Activated gamma-delta T cell treated with anti-CD3 and anti-CD28 coated beads, Interleukin-2, amount 50 U/mL, for 16 hours (primary cell): ENCODE measurements at places on chromosomes 5 and 9.

GRCh38 chr5:39169081-39169480 is 50.3 kb downstream of the FYB1 start:
- no peak for DNase-seq

GRCh38 chr5:93741136-93741811 is at the start of gene POU5F2:
POU5F2 (minus strand) TSS chr5:93741600; CDS start chr5:93741563, 37 bp downstream.
- no peak for DNase-seq

DNA sequence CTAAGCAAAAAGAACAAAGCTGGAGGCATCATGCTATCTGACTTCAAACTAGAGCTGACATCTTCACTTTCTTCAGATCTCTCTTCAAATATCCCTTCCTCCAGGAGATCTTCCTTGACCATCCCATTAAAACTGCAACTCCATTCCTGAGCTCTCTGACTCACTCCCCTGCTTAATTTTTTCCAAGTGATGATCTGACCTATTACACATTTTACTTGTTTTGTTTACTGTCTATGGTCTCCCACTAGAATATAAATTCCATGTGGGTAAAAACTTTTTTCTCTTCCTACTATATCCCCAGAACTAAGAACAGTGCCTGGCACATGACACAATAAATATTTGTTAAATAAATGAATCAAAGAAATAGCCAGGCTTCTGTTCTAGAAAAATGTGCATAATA is 87.5 kb downstream of the SLIT3 start:
- DNase-seq: no peak

GRCh38 chr9:4573634-4574389 is 83.5 kb downstream of the SLC1A1 start:
- DNase-seq: no peak

DNA sequence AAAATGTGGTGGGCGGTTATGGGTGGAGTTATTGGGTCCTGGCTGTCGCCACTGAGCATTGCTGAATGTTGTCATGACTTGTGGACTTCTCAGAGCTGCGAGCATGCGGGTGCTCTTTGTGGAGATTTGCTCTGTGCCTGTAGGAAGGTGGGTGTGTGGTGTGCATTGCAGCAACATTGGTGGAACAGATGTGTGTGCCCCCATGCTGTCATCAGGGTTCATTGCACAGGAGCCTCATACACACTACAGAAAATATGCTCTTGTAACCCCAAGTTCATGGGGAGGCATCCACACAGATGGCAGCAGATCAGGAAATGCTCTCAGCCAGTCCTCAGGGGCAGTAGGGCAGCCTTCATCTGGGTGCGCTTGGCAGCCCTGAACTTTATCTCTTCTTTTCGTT is 55.9 kb upstream of the PHF2 start:
- no peak for DNase-seq

- no peak for DNase-seq
These were observed 76.6 kb downstream of the F2RL2 start for GRCh38 chr5:76546497-76547102.

DNA sequence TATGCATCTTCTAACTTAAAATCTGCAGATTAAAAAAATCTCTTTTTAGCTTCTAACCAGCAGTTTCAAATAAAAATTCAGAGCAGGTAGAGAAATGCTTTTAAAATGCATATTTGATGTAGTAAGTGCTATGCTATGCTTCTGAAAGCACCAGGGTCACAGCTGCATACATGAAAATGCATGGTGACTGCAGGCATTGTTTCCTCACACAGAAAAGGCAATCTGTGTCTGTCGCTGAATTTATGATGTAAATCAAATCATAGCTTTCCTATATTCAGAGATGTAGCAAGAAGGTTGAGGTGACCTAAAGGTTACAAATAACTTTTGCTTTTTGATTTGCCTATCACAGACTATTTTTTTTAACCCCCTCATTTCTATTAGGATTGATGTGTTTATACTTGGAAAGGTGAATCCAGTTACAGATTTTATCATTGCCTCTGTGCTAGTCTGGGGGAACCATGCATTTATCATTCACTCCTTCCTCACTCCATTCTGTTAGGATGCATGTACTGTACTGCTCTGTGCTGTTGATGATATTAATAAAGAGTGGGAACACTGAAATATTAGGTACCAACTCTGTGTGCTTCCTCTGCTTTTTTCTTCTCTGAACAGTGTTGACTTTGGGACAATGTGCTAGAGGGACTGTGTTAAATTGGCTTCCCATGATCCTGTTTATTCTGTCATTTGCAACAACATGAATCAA is 65.6 kb downstream of the FOCAD start:
- DNase-seq: no peak

DNA sequence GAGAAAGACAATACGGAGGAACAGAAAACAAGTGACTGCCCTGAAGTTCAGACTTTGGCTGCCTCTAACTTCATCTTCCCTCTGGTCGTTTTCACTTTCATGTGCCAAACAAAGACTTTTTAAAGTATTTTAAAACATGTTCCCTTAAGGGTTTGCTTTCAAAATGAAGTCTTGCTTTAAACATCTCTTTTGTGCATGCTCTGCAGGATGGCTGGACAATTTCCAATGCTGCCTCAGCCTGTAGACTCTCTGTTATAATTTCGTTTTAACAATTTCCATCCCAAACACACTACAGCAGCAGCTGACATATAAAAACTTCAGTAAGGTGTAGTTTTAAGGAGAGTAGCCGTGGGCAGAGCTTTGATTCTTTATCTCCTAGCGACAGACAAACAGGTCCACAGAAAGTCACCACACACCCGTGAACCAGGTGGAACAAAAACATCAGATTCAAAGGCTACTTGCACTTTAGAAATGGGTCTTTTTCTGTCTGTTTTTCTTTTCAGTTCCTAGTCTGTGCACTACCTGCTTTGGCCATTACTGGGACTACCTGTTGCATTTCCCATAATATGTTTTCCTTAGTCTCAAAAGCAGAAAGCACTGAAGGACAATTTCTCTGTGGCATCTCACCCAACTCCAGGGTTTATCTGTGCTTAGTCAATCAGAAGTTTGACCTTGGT is 308.9 kb downstream of the DTWD2 start:
- DNase-seq: no peak

- DNase-seq: peak; percentile 59
These were observed 732 bp downstream of the PRKAA1 start for GRCh38 chr5:40797273-40798011.

DNA sequence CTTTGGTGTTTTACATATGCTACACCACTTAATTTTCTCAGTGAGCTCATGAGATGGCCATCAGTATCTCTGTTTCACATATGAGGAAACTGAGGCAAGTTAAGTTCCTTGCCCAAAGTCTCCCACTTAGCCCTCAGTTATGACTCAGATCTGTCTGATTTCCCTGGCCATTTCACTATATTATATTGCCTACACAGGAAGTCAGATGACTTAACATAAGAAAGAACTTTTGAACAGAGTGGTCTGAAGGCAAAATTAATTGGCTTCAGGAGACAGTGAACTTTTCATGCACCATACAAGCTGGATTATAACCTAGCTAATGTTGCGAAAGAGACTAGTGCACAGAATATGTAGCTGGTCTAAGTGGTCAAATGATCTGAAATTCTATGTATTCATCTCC is 221.6 kb downstream of the NFIB start:
- DNase-seq: no peak

DNA sequence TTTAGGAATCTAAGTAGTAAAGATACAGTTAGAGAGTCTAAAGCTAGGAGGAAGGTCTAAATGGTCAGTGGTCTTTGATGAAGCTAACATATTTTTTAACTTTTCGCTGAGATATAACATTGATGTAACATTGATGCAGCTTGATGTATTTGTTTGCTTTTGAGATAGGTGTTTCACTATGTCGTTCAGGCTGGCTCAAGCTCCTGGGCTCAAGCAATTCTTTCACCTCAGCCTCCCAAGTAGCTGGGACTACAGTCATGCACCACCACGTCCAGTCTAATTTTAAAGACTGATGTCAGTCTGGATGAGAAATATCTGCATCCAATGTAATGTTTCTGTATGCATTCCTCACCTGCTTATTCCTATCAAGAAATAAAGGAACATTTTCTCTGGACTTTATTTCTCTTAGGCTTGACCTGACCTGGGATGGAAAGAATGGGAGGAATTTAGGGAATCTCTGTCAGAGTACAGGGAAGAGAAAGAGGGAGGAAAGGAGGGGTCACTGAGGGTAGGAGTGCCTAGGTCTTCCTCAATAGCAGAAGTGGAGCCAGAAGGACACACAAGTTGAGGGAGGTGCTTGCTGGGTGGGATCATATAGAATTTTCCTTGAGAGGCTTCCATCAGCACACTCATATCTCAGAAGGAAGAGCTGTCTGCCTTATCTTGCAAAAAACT is 101.5 kb upstream of the GPBP1 start:
- no peak for DNase-seq

- no peak for DNase-seq
These were observed 1.2 kb downstream of the CKS2 start for GRCh38 chr9:89312222-89312571.

DNA sequence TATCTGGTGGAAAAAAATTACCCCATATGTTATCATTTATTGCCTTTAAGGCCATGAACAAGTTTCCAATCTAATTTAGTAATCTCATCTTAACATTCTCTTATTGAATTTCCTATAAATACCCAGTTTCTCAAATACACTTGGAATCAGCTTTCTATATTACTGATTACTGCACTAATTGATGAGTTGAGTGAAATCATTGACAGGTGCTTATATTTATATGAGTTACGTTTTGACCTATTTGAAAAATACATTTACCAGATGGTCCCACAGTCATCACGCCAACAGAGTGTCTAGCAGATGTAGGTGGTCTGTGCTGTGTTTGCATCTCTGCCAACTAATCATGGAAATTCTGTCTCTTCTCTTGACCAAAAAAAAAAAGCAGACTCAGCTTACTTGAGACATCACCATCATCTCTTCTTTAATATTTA is 307.3 kb upstream of the NREP start:
- no peak for DNase-seq

GRCh38 chr9:133257465-133257956 is 17.5 kb downstream of the ABO start:
- no peak for DNase-seq
